ENCODE measurements at places on chromosomes 7 and 10.

DNA sequence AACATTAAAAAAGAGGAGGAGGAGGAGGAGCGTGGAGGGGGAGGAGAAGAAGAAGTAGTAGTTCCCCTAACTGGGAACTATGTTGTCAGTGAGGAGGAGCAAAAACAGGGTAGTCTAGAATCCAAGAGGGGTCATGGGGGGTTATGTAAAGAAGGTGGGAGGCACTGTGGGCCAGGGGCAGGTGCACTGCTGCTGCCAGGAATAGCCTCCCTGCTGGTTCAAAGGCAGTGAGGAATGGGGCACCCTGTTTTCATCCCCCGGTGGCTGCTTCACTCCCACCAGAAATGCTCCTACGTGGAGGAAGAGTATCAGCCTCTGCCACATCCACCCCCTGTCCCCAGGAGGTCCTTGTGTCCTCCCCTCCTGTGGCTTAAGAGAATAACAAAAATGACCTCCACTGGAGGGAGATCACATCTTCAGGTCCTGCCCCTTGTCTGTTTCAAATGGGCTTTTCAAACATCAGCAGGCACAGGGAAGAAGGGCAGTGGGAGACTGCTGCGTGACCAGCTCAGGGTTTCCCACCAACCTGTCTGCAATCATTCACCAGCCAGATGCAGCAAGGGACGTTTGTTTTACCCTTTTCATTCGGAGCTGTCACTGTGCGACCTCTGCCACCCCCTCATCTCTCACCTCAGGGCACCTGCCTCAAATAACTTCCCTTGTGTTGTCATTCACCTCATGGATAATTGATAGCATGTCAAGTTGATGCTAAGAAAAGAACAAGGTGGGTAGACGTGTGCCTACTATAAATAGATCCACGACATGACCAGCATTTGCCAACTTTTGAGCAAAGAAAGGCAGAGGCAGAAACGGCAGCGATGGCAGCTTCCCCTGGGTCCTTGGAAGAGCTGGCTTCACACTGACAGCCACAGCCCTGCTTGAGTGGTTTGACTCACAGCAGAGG lies 92.6 kb downstream of the DGKI start:
- no peak for DNase-seq

- DNase-seq, result no peak
Observed at GRCh38 chr7:141184532-141185190, 110.8 kb downstream of the TMEM178B start.

- no peak for DNase-seq
Observed at GRCh38 chr10:79293841-79294581, 53.3 kb upstream of the PPIF start.

- DNase-seq, result no peak
Observed at GRCh38 chr7:112108981-112109380, 97.2 kb downstream of the DOCK4 start.

- DNase-seq, result no peak
Observed at GRCh38 chr10:95759233-95759826, 3.4 kb downstream of the ENTPD1 start.

DNA sequence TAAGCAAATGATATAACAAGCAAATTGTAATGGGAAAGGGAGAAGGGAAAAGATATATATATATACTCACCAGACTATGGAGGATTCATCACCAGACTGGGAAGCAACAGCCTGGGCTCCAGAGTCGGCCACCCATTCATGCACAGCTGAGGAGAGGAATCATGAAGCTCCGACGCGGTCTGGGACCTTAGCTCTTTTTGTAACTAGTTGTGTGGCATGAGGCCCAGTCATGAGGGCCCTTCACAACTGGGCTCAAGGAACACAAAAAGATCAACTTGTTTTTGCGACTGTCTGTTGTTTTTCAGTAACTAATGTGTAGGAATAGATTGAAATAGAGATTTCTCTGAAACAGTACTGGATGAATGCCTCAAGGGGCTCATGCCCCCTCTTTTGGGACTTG lies 911.2 kb downstream of the TYW1 start:
- no peak for DNase-seq

All from activated naive CD4-positive, alpha-beta T cell treated with anti-CD3 and anti-CD28 coated beads, Interleukin-2, amount 50 U/mL, for 16 hours (primary cell).